Forelimb muscle (tissue), 1 donor: ENCODE measurements at places on chromosomes 16 and 17.

GRCh38 chr17:66373944-66374817, 71.8 kb downstream of the PRKCA start:
- DNase-seq = no peak

DNA sequence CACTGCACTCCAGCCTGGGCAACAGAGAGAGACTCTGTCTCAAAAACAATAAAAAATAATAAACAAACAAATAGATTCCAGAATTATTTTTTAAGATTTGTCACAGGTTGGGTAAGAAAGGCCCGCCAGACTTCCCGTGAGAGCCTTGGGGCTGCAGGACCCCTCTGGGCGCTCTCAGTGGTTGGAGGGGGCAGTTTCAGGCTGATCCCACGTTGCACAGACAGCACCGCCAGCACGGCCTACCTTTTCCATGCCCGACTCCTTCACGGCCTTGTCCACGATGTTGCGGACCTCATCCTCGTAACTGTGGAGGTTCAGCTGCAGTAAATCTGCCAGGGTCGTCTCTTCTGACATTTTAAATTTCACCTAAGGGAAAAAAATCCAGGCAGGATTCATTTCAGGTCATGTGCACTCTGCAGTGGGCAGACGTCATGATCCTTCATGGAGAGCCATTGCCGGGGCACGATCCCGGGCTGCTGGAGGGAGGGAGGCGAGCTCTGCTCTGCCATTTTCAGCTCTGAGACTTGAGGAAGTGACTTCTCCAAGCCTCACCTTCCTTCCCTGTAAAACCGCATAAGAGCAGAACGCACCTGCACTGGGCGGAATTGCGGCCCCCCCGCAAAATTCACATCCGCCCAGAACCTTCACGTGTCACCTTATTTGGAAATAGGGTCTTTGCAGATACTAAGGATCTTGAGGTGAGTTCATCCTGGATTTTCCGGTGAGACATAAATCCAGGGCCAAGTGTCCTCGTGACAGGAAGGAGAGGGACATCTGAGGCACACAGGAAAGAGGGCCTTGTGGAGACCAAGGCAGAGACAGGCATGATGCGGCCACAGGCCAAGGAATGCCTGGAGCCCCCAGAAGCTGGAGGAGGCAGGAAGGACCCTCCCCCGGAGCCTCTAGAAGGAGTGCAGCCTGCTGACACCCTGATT, 66.8 kb downstream of the DNAH17 start:
- DNase-seq = no peak

DNA sequence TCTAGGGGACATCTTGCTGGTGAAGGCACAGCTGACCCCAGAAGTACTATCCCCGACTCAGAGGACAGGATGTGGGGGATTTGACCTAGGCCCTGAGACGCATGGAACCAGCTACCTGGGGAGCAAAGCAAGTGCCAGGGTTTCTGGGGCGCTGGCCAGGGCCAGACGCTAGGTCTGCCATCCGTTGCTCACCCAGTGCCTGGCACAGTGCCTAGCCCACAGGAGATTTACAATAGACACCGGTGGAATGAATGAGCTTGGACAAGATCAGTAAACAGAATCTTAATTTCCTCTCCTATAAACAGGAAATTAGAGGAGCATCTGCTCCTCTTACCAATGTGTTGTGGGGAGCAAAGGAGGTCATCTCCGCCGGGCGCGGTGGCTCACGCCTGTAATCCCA, 5.0 kb downstream of the RPRML start:
- no peak for DNase-seq

DNA sequence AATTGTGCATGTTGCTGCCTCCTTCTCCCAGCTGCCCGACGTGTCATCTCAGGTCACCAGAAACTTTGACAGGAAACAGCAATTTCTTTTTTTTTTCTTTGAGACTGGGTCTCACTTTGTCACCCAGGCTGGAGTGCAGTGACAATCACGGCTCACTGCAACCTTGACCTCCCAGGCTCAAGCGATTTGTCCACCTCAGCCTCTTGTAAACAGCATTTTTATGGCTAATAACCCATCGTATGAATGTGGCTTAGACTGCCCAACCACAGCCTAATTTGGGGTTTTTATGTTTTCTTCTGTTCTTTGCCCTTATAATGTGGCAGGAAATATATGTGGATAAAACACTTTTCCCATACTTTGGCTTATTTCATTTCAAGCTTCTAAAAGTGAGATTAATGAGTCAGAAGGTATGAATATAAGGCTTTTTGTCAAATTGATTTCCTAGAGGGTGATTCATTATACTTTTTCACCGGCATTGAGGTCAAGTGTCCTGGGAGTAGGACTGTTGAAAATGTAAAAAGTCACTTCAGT, 31.0 kb upstream of the SLC5A10 start:
- DNase-seq = no peak

GRCh38 chr16:13833515-13833914, 86.4 kb upstream of the ERCC4 start:
- no peak for DNase-seq

GRCh38 chr17:20267459-20267842, 199.9 kb downstream of the LGALS9B start:
- no peak for DNase-seq

- no peak for DNase-seq
These were observed at the start of gene SPATA2L for GRCh38 chr16:89701425-89702406. TSS of gene SPATA2L (minus strand) at chr16:89701705. CDS start at chr16:89701232, 473 bp downstream.

GRCh38 chr17:43778337-43779144, at the start of gene DUSP3:
TSS of gene DUSP3 (minus strand) at chr17:43778977. CDS start at chr17:43778924, 53 bp downstream.
- DNase-seq = no peak
